ENCODE measurements at places on chromosomes 5 and 9. TPM values are rescaled to one million over a fixed set of nuclear protein-coding genes. Genes with fewer than 3 reads are reported as not detected.

Gene MLANA
- total RNA-seq: not detected

Gene ARID3C
- total RNA-seq: 0.24 TPM

Gene PROB1
- 6.5 TPM for total RNA-seq

Gene PFN3
- total RNA-seq: not detected

DNA sequence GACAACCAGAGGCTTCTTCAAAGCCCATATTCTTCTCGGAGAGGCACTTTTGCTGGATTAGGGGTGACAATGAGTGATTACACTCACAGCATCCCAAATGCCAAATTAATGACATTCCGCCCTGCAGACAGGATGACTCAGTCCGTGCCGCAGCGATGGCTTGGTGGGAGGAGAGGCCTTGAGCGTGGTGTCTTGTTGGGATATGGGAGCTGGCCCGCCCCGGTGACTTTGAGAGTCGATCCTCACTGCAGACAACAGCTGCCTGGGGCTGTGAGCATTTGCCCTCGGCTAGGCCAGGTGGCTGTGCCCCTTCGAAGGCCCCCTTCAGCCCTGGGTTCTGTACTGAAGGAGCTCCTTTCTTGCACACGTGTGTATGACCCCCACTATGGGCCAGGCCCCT is 29.8 kb downstream of the OLFM1 start:
- no peak overlapping the region for H3K27ac ChIP-seq
- no peak overlapping the region for H3K4me3 ChIP-seq
- H3K36me3 ChIP-seq: no peaks in the 10 kb centered on the region
- H3K4me1 ChIP-seq: no peaks in the 10 kb centered on the region
- H3K27me3 ChIP-seq: no peaks in the 10 kb centered on the region

Measured in GM12878 (cell line).